ENCODE measurements at places on chromosomes 6 and 20.

DNA sequence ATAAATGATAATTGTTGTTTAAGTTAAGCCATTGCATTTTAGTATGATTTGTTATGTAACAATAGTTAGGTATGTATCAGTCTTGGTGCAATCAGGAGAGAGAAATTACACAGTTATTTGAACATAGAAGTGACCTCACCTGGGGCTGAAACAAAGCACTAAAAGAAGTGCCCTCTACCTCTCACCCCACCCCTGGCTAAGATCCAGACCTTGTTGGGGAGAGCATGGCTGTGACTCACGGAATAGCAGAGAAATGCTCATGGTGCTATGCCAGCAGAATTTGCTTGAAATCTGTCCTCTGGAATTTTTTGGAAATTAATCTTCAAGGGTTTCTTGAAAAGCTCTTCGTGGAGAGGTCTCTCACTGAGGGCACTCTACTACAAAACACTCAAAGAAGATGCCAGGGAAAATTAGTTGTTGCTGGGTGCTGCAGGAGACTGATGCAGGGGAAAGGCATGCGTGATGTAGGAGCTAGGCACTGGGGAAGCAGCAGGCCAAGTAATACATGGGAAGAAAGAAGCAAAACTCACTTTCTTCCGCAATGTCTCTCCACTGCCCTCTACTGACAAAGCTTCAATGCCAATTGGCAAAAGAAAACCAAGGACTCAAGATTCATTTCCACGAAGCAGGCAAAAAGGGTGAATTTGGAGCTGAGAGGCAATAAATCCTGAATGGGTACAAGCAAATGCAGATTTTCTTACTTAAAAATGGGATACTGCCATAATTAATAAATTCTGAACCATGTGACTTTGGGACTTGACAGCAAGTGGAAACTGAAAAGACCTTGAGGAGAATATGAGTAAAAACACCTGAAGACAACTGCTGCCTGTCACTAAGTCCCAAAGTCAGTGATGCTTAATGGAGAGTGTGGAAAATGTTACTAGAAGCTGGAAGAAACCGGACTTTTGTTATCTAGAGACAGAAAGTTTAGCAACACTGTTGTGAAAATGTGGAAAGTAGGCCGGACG, 136.3 kb upstream of the ZNF184 start:
- H3K36me3 ChIP-seq = no peaks in the 10 kb centered on the region
- no peak for DNase-seq
- peaks cover 25% of the 10 kb centered on the region for H3K27me3 ChIP-seq
- H3K4me1 ChIP-seq = peaks cover 10% of the 10 kb centered on the region
- no peak overlapping the region for H3K27ac ChIP-seq

DNA sequence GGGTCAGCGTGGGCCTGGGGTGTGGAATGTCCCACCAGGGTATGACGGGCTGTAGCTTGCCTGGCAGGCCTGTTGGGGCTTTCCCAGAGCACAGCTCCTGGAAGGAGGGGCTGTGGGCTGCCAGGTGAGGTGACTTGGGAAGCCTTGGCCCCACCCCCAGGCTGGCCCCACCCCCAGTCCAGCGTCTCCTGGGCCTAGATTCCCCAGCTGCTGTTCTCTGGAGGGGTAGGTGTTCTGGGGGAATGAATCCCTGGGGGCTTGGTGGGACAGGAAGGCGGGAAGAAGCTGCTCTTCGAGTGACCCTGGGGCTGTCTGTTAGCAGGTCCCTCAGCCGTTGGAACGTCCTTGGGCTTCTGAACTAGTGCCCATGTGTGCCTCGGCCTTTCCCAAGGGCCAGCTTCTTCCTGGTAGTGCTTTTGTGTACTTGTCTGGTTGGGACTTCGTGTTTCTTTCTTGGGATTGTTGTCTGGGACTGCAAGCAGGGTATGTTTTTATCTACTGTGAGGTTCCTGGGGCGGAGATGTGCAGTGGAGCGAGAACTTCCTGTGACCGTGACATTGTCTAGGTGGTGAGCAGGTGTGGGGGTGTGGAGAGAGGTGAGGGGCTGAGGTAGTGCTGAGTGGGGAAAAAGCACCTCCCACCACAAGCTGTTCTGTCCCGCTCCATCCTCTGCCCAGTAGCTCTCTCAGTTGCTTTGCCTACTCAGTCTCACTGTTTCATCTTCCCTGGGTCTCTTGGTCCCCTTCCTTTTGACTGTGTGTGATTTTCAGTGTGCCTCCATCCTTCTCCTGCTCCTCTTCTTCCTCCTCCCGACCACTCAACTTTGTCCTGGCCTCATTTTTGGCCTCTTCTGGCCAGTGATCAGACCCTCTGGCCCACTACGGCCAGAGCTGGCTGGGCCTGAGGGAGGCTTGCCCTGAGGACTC, 1.3 kb upstream of the DDR1 start:
- H3K36me3 ChIP-seq = no peaks in the 10 kb centered on the region
- DNase-seq = no peak
- peaks cover 37% of the 10 kb centered on the region for H3K4me1 ChIP-seq
- peak overlapping the region; percentile 29 for H3K27ac ChIP-seq

DNA sequence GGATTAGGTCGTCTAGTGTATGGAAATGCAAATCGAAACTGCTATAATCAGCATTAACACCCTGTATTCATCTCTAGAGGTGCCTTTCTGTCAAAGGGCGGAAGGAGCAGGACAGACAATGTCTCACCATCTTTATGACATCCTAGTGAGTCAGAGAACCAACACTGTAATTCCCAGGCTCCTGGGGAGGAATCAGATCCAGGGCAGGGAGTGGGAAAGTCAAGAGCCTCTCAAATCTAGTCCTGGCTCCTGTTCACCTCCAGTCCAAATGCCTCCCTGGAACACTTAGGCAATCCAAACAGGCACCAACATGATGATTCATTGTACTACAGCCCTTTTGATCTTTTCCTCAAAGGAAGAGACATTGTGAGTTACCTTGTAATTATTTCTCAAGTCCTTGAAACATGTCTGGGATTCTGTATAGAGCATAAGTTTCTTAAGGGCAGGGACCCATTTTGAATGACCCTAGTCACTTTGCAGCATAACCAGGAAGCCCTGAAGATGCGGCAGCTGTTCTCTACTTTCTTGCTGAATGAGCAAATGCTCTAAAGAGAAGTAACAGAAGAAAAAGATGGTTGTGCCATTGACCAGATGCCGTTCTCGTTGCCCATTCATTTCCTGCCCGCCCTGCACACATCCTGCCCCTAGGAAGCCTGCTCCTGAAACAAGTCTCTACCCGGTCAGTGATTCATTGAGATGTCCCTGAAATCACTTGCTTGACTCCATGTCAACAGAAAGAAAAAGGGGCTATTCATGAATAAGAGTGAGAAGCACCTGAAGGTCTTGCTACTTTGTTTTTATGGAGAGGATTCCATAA, 112.8 kb upstream of the JARID2 start:
- DNase-seq = no peak
- no peaks in the 10 kb centered on the region for H3K4me1 ChIP-seq
- no peaks in the 10 kb centered on the region for H3K36me3 ChIP-seq

- H3K36me3 ChIP-seq = no peaks in the 10 kb centered on the region
- H3K27ac ChIP-seq = no peak overlapping the region
- peaks cover 55% of the 10 kb centered on the region for H3K4me1 ChIP-seq
- peak; percentile 50 for DNase-seq
- H3K27me3 ChIP-seq = peaks cover 54% of the 10 kb centered on the region
- no peak overlapping the region for H3K4me3 ChIP-seq
Observed at GRCh38 chr20:62980970-62981369, 25.8 kb downstream of the BHLHE23 start.

GRCh38 chr6:82588020-82588419, 224.4 kb downstream of the TPBG start:
- no peaks in the 10 kb centered on the region for H3K27me3 ChIP-seq
- DNase-seq = no peak
- H3K4me1 ChIP-seq = no peaks in the 10 kb centered on the region
- no peaks in the 10 kb centered on the region for H3K36me3 ChIP-seq

DNA sequence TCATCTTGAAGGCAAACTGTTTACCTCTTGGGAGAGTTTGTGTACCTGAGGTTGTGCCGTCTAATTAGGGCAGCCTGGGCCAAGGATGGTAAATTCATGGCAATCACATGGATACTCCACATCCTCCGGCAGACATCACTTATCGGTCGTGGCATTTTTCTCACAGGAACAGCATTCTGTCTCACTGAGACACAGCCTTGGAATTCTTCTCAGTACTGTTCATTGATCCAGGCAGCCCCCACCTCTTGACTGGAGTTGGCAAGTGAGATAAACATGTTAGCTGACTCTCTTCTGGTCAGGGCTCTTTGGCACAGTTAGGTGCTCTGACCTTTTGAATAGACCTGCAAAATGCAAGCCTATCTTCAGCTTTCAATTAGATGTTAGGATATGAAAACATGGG, 511.4 kb upstream of the FLRT3 start:
- DNase-seq = no peak
- no peaks in the 10 kb centered on the region for H3K4me1 ChIP-seq
- no peak overlapping the region for H3K4me3 ChIP-seq
- no peak overlapping the region for H3K27ac ChIP-seq
- no peaks in the 10 kb centered on the region for H3K36me3 ChIP-seq

GRCh38 chr20:46994341-46994740, 99.7 kb downstream of the EYA2 start:
- H3K4me1 ChIP-seq = peaks cover 5% of the 10 kb centered on the region
- no peak overlapping the region for H3K27ac ChIP-seq
- DNase-seq = no peak
- H3K27me3 ChIP-seq = no peaks in the 10 kb centered on the region

GRCh38 chr20:64188091-64188490, 23.8 kb downstream of the MYT1 start:
- peaks cover 11% of the 10 kb centered on the region for H3K27me3 ChIP-seq
- no peak for DNase-seq
- H3K36me3 ChIP-seq = no peaks in the 10 kb centered on the region
- no peak overlapping the region for H3K27ac ChIP-seq
- H3K4me3 ChIP-seq = no peak overlapping the region

DNA sequence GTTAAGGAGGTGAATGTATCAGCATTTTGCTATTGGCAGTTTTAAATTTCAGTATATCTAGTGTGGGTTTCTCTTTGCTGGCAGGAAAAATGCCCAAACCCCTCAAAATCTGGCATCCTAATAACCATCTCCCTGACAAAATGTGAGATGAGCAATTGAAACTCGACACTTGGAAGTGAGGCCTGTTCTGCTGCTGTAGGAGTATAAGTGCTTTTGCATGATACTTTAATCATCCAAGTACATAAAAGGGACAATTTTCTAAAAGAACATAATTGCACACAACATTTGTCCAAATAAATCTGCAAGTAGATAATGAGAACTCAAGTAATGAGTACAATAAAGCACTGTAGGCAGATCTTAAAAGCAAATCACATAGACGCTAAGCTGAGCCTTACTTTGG, 36.5 kb downstream of the LAMP5 start:
- H3K4me3 ChIP-seq = no peak overlapping the region
- no peak for DNase-seq
- no peaks in the 10 kb centered on the region for H3K36me3 ChIP-seq

DNA sequence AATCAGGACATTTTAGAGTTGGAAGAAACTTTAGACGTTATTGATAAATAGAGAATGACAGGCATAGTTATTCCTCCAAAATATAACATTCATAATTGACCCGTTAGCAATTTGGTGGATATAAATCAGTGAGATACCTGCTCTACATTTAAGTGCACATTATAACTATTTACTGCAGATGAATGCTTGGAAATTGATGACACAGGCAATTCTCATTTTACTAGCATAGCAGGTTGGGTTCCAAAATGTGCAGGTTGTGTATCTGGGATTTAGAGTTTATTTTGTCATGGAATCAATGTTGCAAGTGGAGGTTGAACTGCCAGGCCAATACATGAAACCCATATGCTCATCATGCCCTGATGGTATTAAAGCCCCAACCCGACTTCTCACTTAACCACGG, 44.4 kb upstream of the PROKR2 start:
- H3K4me1 ChIP-seq = no peaks in the 10 kb centered on the region
- no peak for DNase-seq
- no peak overlapping the region for H3K4me3 ChIP-seq
- H3K36me3 ChIP-seq = no peaks in the 10 kb centered on the region
- H3K27me3 ChIP-seq = no peaks in the 10 kb centered on the region
- H3K27ac ChIP-seq = no peak overlapping the region

GRCh38 chr6:47093169-47093568, 51.0 kb upstream of the ADGRF1 start:
- no peaks in the 10 kb centered on the region for H3K36me3 ChIP-seq
- no peaks in the 10 kb centered on the region for H3K4me1 ChIP-seq
- no peak overlapping the region for H3K4me3 ChIP-seq
- H3K27me3 ChIP-seq = no peaks in the 10 kb centered on the region
- no peak for DNase-seq

GRCh38 chr20:6008254-6008653, 45.6 kb downstream of the LRRN4 start:
- peaks cover 31% of the 10 kb centered on the region for H3K36me3 ChIP-seq
- no peaks in the 10 kb centered on the region for H3K27me3 ChIP-seq
- peaks cover 7% of the 10 kb centered on the region for H3K4me1 ChIP-seq
- no peak overlapping the region for H3K4me3 ChIP-seq

DNA sequence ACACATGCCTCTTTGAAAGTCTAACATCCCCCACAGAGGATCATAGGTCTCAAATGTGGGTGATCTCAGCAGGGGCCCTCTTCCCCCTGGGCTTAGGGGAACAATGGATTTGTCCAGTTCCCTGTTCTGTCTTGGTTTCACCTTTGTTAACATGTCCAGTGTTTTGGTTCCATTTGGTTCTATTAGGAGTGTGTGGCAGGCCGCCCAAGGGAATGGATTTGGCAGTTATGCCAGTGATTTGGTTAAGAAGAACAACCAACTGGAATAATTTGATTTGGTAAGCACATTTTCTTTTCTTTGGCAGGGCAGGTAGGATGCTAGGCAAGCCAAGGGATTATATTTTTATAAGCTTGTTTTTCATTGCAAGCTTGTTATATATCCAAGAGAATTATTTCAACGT, 28.5 kb upstream of the ENPP1 start:
- H3K27me3 ChIP-seq = peaks cover 5% of the 10 kb centered on the region
- no peaks in the 10 kb centered on the region for H3K4me1 ChIP-seq
- no peaks in the 10 kb centered on the region for H3K36me3 ChIP-seq
- H3K4me3 ChIP-seq = no peak overlapping the region
- DNase-seq = no peak

- H3K4me3 ChIP-seq = no peak overlapping the region
- no peak overlapping the region for H3K27ac ChIP-seq
- no peaks in the 10 kb centered on the region for H3K27me3 ChIP-seq
- H3K4me1 ChIP-seq = no peaks in the 10 kb centered on the region
- H3K36me3 ChIP-seq = peaks cover 62% of the 10 kb centered on the region
- DNase-seq = no peak
Observed at GRCh38 chr20:35514371-35514932, 15.0 kb downstream of the C20orf173 start.

GRCh38 chr6:140561701-140562100, 1187.3 kb upstream of the CITED2 start:
- H3K27ac ChIP-seq = no peak overlapping the region
- DNase-seq = no peak
- no peaks in the 10 kb centered on the region for H3K36me3 ChIP-seq
- H3K4me3 ChIP-seq = no peak overlapping the region

GRCh38 chr6:122495612-122496011, 24.0 kb upstream of the SERINC1 start:
- no peak overlapping the region for H3K27ac ChIP-seq
- no peak overlapping the region for H3K4me3 ChIP-seq
- DNase-seq = peak; percentile 6
- H3K27me3 ChIP-seq = no peaks in the 10 kb centered on the region
- peaks cover 5% of the 10 kb centered on the region for H3K4me1 ChIP-seq
- no peaks in the 10 kb centered on the region for H3K36me3 ChIP-seq

Data from CD4-positive, alpha-beta T cell (primary cell).